ENCODE measurements at places on chromosomes 5 and 9.

DNA sequence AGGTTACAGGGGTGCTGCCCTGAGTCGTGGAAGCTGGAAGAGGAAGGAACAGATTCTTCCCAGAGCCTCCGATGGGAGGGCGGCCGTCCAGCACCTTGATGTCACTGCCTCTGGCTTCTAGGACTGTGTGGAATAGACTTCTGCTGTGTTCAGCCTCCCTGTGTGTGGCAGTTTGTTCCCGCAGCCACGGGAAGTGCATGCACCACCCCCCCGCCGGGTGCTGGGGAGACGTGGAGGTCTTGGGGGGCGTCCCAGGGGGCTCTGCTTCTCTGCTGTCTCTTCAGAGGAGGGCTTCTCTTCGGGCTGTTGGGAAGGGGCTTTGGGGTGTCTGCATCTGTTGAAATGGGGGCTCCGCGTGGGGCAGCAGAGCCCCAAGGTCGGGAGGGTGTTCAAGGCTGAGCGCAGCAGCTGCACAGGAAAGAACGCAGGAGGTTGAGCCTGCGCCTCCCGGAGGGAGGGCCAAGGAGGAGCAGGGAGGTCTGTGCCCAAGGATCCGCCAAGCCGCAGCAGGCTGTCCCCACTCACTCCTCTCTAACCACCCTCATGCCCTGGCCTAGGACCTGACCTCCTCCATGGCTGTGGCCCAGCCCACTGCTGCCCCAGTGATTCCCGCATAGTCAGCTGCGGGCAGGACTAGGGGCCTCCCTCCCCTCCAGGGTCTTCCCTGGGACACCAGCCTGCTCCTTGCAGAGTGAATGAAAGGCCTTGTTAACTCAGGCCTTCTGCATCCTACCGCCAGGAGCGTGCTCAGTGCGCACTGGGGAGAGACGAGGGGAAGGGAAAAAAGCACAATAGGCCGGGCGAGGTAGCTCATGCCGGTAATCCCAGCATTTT is 45.0 kb downstream of the ROPN1L start:
- DNase-seq, result no peak

- no peak for DNase-seq
Measured at GRCh38 chr5:178427576-178428197, 162.5 kb downstream of the COL23A1 start.

DNA sequence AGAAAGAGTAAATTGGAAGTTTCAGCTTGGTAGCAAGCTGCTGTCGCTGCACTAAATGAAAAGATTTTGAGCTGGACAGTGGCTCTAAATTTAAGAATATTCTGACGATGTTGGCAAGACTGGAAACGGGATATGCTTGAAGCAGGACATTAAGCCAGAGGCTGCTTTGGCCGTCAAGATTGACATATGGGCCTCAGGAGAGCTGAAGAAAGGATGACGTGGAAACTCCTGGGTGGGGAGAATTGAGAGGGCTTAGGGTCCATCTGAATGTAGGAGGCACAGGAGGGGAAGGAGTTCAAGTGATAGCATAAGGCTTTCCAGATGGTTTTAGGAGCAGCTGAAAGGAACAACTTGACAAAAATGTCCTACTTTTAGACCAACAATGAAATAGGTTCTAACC is 108.9 kb downstream of the PAPPA start:
- DNase-seq, result no peak

- no peak for DNase-seq
Measured at GRCh38 chr5:178477802-178478201, 112.4 kb downstream of the COL23A1 start.

DNA sequence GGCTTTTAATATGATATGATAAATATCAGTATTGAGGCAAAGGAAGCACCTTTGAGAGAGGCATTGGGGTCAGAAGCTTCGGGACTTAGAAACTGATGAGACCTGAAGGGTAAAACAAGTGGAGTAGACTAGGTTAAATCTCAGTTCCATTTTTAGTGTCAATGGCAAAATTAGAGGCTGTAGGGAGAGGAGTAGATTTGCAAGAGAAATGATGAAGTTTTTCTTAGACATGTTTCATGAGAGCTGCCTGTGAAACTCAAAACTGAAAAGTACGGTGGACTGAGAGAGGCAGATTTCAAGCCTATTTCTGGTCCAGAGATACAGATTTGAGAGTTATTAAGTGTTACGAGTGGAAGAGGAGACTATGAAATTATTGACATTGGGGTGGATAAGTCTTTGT is 278.5 kb downstream of the TAF11L14 start:
- DNase-seq, result no peak

GRCh38 chr9:124906966-124907365 is 33.9 kb downstream of the GOLGA1 start:
- no peak for DNase-seq

DNA sequence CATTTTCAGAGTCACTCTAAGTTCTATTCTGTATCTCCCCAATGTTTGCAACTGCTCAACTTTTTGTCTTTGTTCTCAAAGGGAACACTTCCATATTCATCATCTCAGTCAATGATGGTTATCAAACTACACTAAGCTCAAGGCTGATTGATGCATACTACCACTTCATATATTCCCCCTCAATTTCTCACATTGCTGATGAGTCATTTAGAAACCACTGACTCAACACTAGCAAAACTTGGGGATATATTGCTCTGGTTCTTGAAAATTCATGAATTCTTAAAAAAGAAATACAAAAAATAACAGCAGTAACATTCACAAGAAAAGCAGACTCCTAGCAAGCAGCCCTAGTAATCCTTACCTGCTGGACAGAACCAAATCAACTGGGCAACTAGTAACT is 52.2 kb downstream of the ABHD17B start:
- DNase-seq, result no peak

GRCh38 chr5:643811-644271 is 31.7 kb downstream of the CEP72 start:
- DNase-seq, result no peak

GRCh38 chr5:160477266-160477970 is 55.8 kb downstream of the PTTG1 start:
- no peak for DNase-seq

DNA sequence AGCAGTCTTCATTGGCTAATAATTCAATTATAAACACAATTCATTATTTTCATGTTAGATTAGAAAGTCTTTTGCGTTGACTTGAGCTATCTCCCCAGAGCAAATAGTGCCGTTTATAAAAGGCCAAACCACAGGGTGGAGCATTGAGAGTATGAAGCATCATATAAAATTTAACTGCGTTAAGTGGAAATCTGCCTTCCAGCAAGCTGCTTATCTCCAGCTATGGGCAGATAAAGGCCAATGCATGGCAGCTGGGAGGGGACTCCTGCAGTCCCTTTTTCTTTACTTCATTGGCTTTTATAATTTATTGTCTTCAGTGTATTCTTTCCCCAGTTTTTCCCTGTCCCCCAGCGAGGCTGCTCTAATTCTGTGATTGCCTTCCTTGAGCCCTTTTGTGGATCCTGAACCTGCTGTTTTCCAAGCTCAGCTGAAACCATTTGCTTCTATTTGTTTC is 113.7 kb downstream of the TMEM232 start:
- DNase-seq, result no peak

DNA sequence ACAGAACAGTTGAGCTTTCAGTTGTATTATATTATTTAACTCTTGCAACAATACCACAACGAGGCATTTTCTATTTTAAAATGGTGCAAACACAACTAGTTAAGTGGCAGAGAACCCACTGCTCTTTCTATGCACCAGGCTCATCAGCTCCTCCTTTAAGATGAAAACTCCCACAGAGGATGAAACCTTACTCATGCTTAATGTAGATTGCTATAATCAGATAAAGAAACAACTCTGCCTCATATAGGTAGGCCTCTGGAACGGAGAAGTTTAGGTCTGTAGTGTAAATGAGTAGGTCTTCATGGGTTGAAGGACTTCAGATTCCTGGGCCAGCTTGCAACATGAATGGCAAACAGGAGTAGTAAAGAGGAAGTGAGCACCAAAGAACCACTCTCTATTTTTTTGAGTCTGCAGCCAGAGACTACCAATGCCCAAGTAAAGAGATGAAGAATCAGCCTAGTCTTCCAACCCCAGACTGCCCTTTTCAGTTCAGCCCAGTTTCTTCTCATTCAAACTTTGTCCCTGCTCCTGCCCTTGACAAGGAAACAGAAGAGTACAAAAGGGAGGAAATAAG is 33.9 kb downstream of the HACD4 start:
- DNase-seq, result no peak

DNA sequence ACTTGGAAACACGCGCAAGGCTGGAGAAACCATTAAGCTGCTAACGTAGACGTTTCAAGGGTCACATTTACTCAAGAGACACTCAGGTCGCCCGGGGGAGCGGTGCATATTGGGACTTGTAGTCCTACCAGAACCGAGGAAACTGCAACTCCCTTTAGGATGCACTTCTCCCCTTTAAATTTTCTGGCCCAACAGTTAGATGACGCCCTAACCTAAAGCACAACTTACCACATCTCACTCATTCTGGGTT is 384 bp upstream of the DMXL1 start:
- no peak for DNase-seq

- no peak for DNase-seq
Measured at GRCh38 chr9:22119522-22120158, 110.5 kb upstream of the CDKN2B start.

GRCh38 chr5:57937501-57938173 is 455.0 kb upstream of the ACTBL2 start:
- no peak for DNase-seq

GRCh38 chr5:9173281-9174048 is 372.4 kb downstream of the SEMA5A start:
- no peak for DNase-seq

GRCh38 chr9:546797-547223 is 294.7 kb upstream of the DMRT1 start:
- no peak for DNase-seq

DNA sequence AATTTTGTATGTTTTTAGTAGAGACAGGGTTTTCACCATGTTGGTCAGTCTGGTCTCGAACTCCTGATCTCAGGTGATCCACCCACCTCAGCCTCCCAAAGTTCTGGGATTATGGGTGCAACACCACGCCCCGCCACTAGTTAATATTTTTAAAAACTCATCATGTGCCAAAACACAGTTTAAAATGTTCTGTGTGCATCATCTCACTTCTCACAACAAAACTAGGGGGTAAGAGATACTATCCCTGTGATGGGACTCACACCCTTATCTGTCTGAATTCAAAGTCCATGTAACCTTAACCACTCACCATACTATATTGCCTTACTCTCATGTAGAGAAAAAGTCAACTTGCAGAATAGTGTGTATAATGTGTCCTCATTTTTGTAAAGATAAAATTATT is 2.6 kb downstream of the PKD2L2 start:
- no peak for DNase-seq

- no peak for DNase-seq
Measured at GRCh38 chr9:133341369-133342068, 5.5 kb upstream of the SURF6 start.

DNA sequence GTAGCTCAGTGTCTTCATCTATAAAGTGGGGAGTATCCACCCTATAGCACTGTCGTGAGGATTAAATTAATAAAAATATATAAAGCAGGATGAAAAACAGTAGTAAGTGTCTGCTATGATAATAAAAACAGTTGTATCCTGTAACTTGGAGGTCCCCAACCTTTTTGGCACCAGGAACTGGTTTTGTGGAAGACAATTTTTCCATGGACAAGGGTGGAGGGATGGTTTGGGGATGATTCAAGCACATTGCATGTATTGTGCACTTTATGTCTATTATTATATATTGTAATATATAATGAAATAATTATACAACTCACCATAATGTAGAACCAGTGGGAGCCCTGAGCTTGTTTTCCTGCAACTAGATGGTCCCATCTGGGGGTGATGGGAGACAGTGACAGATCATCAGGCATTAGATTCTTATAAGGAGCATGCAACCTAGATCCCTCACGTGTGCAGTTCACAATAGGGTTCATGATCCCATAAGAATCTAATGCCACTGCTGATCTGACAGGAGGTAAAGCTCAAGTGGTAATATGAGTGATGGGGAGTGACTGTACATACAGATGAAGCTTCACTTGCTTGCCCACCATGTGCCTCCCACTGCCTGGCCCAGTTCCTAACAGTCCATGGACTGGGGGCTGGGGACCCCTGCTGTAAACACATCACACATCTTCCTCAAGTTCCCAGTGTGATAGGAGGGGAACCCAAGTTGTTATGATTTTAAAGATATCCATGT is 177.4 kb upstream of the DAPK1 start:
- DNase-seq, result no peak

GRCh38 chr5:59795141-59795540 is 98.4 kb downstream of the PDE4D start:
- DNase-seq, result no peak

- no peak for DNase-seq
Measured at GRCh38 chr5:61254969-61255555, 77.0 kb upstream of the ZSWIM6 start.

- DNase-seq, result no peak
Measured at GRCh38 chr9:100761276-100761802, 183.5 kb downstream of the CAVIN4 start.

GRCh38 chr5:158940977-158941376 is 158.7 kb downstream of the EBF1 start:
- no peak for DNase-seq

GRCh38 chr9:95037789-95038521 is 279.6 kb downstream of the FANCC start:
- no peak for DNase-seq

DNA sequence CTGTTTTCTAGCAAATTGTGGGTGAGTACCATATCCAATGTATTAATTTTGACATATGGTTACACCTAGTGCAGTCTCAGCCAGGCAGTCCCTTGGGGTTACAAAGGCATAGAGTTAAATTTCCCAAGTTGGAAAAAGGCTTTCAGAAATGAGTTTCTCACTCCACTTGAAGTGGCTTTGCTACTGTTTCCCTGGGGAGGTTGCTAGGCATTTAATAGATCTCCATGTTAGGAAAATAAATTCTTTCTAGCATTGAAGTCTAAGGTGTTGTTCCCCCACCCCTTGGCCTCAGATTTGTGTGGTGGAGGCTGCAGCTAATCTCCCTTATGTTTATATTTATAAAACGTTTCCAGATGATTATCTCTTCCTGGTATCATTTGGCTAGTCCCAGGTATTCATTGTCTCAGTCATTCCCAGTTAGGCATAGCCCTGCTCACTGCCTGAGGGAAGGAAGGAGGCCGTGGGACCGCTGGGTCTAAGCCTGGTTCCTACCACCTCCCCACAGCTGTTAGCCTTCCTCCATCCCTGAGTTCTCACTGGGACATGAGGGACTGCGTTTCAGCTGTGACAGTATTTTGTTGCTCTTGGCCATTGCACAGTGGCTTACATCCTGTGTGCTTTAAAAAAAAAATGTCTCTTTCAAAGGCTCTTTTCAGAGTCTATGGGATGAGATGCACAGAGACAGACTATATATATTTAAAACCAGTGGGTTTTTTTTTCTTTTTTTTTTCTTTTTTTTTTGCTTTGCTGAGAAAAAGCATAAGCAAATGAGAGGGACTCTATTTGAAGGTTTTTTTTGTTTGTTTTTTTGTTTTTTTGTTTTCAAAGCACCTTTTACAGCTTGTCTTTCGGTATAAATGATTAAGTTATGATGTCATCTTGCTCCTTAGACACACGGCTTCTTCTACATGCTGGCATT is 121.5 kb downstream of the MAST4 start:
- no peak for DNase-seq

GRCh38 chr9:135329571-135330306 is 149.8 kb upstream of the PPP1R26 start:
- DNase-seq, result no peak

GRCh38 chr5:176612008-176612407 is 2.1 kb upstream of the GPRIN1 start:
- DNase-seq, result no peak

- no peak for DNase-seq
Measured at GRCh38 chr9:94685359-94685758, 41.1 kb upstream of the AOPEP start.

GRCh38 chr5:74295676-74296075 is 344.9 kb downstream of the ENC1 start:
- DNase-seq, result no peak
